ENCODE measurements at places on chromosomes 13 and 19.

GRCh38 chr19:7870571-7871436 is 3.4 kb downstream of the PRR36 start:
- DNase-seq, result no peak

GRCh38 chr19:18746401-18747325 is 44.4 kb downstream of the COMP start:
- no peak for DNase-seq

- DNase-seq, result no peak
Measured at GRCh38 chr13:43258771-43259170, 235.4 kb downstream of the DNAJC15 start.

DNA sequence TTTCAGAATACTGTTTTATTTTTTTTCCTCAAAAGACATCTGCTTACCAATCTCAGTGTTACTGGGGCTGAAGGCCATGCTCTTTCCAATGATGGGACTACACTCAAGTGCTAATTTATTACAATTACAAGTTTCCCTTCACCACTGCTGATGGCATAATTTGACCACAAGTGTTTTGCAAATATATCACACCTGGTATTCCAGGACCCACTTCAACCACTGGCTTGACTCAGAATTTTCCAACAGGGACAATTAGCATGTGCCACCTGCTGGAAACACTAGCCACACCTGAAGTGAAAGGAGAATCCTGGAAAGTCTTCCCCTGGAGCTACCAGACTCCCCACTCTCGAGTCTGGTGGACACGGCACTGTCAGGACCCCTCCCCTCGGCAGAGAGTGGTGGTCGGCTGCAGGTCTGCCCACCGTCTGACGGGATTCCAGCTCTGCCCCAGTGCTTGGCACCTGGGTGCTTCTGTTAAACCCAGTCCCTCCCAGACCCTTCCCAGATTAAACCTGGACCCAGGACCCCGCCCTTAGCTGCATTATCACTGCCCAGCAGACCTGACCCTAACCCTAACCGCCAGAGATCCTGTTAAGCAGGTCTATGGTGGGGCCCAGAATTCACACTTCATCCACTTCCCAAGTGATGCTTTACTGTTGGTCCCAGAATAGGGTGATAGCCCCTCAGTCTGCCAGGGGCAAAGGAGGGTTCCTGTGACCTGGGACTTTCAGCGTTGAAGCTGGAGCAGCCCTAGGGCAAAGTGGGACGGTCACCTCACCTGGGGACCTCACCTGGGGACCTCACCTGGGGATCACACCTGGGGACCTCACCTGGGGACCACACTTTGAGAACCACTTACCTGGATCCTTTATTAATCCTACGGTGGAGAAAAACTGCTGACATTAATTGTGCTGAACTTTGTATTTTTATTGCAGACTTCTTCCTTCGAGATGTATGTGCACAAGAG is 17.6 kb upstream of the RASA3 start:
- DNase-seq, result no peak

GRCh38 chr13:89746554-89746953 is 1600.9 kb upstream of the MIR17HG start:
- DNase-seq, result no peak

- DNase-seq, result no peak
Measured at GRCh38 chr13:54078271-54078870, 1049.8 kb downstream of the OLFM4 start.

- DNase-seq, result no peak
Measured at GRCh38 chr13:91468301-91468700, 69.9 kb downstream of the GPC5 start.

DNA sequence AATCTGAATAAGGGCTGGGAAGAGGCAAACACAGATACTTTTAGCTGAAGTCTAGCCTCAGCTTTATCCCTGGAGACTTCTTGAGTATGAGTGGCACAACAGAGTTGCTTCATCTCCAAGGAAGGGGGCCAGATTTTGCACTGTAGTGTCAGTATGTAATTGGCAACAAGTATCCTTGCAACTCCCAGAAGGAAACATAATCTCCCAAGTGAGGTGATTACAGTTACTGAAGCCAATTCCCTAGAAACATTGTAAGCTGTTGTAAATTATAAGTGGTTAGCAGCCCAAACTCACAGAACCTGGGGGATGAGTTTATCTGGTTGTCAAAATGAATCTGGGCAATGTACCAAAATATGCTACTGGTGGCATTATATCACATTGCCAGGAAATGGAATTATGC is 2065.7 kb upstream of the PCDH20 start:
- DNase-seq, result no peak

- no peak for DNase-seq
Measured at GRCh38 chr13:43831088-43831487, 44.3 kb upstream of the ENOX1 start.

- no peak for DNase-seq
Measured at GRCh38 chr19:20664901-20665781, 3.8 kb upstream of the ZNF626 start.

DNA sequence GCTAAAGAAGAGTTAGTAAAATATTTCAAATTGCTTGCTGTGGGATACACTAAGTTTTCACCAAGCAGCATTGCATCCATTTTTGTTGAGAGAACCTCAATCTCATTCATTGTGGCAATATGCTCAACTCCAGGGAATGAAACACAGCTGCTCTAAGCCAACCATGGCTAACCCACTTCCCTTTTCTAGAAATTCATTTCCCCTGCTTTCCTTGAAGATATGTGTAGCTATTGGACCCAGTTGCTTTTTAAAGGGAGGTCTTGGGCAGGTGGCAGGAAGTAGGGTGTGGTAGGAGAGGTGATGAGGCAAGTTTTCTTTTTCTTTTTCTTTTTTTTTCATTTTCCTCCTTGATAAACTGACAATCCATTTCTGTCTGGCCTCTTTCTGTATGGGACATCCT is 452.2 kb downstream of the FGF14 start:
- no peak for DNase-seq

DNA sequence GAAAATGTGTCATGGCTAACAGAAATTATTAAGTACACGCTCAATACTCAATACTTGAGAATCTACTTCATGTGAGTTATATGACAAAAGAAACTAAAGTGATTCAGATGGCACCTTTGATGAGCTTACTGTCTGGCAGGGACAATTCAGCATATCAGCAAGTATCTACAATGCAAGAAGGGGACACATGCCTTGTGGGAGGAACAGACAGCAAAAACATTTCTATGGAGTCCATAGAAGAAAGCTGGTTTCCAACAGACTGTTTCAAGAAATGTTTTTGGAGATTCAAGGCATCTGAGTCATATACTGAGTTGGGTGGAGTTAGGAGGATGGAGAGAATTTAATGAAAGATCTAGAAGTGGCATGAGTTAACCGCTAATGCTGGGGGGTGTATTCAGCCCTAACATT is 54.7 kb downstream of the MBNL2 start:
- no peak for DNase-seq

All from stimulated activated CD8-positive, alpha-beta memory T cell treated with anti-CD3 and anti-CD28 coated beads, Interleukin-2, amount 100 ng/mL, for 1 hour (primary cell).